ENCODE measurements at places on chromosomes 13 and 19.

DNA sequence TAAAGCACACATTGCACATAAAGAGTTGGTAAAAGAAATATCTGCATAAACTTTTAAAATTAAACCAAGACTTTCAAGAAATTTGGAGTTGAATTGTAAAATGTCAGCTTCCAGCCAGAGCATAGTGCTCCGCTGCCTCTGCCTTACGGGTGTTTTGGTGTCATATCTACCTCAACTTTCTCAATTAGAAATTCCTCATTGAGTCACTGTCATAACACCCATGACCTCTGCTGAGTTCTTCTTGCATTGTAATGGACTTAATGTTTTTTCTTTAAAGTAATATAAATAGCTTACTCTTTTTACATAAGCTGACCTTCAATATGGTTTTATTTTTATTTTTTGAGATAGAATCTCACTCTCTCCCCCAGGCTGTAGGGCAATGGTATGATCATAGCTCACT lies 551.0 kb upstream of the NBEA start:
- no peak for DNase-seq

DNA sequence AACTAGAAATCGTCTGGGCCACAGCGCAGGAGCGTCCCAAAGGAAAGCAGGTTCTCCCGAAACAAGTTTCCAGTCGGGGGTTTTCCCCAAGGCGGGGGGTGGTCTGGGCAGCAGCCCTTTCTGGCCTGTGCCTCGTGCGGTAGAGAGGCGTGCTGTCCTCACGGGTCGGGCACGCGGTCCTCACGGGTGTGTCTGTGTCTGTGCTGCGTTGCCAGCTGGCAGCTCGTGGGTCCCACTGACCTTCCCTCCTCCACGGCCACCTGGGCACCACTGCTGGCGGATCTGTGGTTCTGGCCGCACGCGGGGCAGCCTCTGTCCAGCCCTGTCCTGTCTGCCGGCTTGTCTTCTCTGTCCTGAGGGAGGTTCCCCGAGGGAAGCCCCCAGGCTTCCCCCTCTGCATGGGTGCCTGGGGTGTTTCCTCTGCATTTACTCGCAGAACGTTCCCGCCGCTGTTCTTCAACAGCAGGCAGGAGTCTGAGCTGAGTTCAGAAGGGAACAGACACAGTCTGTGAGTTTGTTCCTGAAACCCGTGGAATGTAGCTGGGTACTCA lies 98.2 kb upstream of the MCF2L start:
- no peak for DNase-seq

DNA sequence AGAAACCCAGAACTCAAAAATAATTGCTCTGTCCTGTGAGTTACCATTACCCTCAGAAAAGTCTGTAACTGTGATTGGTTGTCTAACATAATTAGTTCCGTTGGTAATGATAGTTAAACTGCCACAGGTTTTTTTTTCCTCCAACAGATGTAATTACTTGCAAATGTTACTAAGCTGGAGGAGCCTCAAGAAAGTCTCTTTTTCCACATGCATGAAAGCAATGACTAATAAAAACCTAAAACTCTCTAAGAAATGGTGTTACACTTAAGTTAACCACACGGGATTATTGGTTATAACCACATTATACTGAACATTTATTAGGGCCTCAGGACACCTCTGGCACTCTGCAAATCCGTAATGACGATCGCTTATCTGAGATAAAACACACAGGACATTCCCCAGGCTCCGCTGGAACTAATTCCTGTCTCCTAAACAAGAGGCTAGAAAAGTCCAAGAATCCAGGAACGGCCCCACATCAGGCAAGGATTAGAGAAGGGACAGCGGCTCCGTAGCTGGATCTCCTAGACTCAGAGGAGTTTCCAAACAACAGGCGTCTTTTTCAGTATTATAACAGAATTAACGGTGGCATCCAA lies 753 bp downstream of the ZNF235 start:
- no peak for DNase-seq

GRCh38 chr13:98977568-98978265 lies at the start of gene DOCK9:
TSS of gene DOCK9 (minus strand) at chr13:98978064. CDS start at chr13:98977909, 155 bp downstream.
- no peak for DNase-seq

DNA sequence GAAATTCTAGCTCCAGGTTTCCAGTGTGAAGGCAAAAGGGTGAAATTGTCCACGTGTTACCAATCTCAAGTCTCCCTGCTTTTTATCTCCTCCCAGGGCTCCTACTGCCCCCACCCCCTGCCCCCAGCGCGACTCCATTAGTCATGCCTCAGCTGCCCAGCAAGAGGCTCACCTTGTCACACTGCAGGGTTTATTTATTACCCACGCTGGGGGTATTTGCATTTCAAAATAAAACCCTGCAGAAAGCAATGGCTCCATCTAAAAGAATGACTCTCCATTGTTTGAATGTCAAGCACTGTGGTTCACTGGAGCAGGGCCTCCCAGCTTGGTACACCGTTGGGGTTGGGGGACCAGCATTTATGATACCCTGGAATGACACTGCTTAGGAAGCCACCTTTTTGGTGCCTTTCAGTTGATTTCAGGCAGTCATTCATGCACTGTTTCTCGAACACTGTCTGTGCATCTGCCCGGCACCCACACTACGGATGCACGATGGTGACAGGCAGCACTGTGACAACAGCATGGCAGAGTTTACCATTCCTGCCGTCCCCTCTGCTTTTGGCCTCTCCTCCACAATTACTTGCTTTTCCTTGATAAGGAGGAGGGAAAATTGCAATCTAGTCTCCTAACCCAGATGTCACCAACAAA lies 9.9 kb upstream of the POP4 start:
- no peak for DNase-seq

GRCh38 chr13:38686577-38687245 lies at the start of gene FREM2:
TSS of gene FREM2 (plus strand) at chr13:38687077. CDS start at chr13:38687345, 268 bp downstream.
- DNase-seq, result no peak

DNA sequence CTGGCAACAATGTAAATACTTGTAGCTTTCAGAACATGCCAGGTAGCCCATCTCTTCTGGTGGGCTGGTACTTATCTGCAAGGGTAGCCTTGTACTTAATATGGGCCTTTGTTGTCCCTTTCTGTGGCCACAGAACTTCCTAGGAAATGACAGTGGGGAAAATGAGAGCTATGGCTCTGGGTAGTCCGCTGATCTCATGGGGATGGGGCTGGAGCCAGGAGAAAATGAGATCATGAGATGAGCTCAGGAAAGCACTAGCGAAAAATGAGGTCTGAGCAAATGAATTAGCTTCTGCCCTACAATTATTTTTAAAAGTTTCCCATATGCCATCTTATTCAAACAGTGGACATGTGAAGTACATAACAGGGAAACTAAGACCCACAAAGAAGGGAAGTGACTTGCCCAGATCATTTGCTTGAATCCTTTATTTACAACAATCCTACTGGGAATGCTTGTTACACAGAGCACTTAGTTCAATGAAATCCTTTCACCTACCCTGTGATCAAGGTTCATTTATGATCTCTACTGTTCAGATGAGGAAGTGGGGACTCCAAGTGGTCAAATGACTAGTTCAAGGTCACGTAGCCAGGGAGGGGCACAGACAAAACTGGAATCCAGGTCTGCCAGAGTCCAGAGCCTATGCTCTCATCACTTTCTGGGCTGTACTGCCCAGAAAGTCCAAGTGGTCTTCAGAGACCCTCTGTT lies 87.1 kb downstream of the PTPRS start:
- no peak for DNase-seq

GRCh38 chr13:79482281-79482970 lies 1.5 kb downstream of the NDFIP2 start:
- DNase-seq, result no peak
